AG10803 (cell line): ENCODE measurements at places on chromosomes 13 and 19.

- no peak for DNase-seq
Observed at GRCh38 chr19:51824281-51825005, 29.5 kb downstream of the FPR3 start.

GRCh38 chr19:35217649-35217990, 10.9 kb downstream of the FAM187B start:
- DNase-seq: no peak

DNA sequence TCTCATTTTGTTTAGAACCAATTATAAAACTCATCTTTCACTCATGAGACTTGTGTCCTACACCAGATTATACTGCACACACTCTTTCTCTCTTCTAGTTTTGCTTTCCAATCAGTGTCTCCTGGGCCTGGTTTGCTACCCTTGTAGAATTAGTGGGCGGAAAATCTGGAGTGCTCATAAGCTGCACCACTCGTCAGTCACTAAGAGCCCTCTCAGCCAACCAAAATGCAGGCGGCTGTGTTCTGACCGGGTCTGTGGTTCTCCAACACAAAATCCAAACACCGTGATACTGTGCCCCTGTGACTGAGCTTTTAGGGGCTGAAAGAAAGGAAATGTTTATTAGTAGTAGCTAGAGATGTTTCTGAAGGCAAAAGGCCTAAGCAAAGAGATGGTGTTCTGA, 83.7 kb upstream of the OBI1 start:
- DNase-seq: no peak

DNA sequence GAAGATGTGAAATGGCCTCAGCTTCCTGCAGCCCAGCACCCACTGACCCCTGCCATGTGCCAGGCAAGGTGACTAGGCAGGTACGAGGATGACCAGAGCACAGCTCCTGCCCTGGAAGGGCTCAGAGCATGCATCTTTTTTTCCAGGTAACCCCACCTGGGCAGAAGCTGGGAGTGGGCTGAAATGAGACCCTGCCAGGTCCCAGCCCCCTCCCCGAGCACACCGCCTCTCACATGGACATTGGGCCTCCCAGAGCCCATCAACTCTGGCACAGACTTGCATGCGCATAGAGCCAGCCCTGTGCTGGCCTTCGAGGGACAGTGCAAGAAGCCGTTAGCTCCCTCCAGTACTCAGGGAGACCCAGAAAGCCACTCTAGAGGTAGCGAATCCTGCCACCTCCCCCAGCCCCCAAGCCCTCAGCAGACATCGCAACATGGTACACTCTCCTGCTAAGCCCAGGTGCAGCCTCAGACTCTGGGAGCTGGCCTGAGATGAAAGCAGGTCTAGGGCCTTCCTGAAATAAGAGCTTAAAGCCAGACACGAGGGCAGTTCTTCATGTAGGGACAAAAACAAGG, 8.9 kb upstream of the VSTM2B start:
- DNase-seq: no peak

DNA sequence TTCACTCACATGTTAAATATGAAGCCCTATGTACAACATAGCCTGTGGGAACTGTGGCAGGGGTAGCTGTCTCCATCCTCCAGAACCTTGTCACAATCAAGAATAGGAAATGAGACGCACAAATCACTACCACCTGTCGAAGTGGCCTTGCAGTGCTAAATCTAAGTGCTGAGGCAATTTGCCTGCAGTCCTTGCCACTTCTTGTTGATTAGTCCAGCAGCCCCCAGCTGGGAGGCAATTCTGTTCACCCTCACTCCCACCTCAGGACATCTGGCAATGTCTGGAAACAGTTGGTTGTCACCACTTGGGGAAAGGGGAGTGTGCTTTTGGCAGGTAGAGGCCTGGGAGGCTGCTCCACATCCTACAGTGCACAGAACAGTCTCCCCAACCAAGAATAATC, 10.7 kb downstream of the RFX2 start:
- DNase-seq: no peak

- DNase-seq: no peak
Observed at GRCh38 chr13:59514316-59514715, 649.4 kb downstream of the DIAPH3 start.

GRCh38 chr13:109680930-109681329, 105.5 kb downstream of the IRS2 start:
- no peak for DNase-seq

DNA sequence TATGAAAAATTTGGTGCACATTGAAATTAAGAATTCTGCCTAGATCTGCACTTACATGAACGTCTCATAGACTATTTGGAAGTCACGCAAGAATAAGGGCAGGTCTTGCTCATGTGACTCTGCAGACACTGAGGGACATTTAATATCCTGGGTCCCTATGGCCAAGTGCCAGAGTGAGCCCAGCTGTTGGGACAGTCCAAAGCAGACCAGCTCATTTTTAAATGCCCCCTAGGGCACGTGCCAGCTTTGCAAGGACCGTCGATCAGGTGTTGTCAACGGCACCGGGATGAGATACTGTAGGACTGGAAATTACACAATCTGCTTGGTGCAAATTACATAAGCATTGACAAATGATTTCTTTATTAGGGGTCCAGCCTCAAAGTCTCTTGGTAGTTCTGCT, 293.6 kb downstream of the TEX29 start:
- DNase-seq: no peak

DNA sequence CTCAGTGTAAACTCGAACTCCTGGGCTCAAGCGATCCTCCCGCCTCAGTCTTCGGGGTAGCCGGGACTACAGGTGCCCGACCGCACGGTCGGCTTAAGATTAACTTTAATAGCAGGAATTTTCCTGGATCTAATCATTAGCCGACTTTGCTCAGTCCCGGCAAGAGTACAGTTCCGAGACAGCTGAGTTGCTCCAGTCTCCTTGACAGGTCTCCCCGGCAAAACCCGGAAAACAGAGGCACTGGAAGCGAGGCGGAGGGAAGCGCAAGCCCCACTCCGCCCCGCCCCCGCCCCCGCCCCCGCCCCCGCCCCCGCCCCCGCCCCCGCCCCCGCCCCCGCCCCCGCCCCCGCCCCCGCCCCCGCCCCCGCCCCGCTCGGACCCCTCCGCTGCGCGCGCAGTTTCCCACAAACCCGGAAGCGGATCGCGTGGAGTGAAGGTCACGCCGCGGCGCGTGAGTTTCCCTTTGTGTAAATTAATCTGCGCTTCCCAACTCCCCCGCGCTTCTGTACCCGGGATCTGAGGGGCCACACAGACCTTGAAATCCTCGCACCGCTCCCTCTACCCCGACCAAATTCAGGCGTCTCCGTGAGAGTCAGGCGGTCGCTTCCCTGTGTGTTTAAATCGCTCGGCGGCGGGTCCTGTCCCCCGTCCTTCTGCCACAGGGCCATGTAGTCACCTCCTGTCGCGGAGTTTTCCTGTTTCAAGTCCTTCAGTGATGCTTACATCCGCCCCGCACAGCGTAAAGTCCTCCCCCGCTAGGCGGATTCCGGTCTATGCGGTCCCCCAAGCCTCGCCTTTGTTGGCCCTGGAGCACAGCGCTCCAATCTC, at the start of gene ZNF480:
TSS of gene ZNF480 (plus strand) at position 397 of the 828 bp plus-strand sequence. CDS start 3,244 bp downstream, outside the sequence.
- peak; percentile 74 for DNase-seq

GRCh38 chr19:30888937-30889336, 460.3 kb downstream of the TSHZ3 start:
- no peak for DNase-seq

- no peak for DNase-seq
Observed at GRCh38 chr13:55067946-55068345, 2039.3 kb downstream of the OLFM4 start.

- DNase-seq: no peak
Observed at GRCh38 chr13:102718746-102719145, 23.9 kb upstream of the METTL21C start.

- no peak for DNase-seq
Observed at GRCh38 chr13:97185291-97185690, 36.8 kb upstream of the MBNL2 start.

- DNase-seq: peak; percentile 16
Observed at GRCh38 chr13:106433066-106433465, 102.4 kb downstream of the EFNB2 start.

- DNase-seq: no peak
Observed at GRCh38 chr19:4678881-4679790, 9.0 kb upstream of the MYDGF start.

GRCh38 chr19:43407416-43408005, 7.2 kb upstream of the TEX101 start:
- no peak for DNase-seq

DNA sequence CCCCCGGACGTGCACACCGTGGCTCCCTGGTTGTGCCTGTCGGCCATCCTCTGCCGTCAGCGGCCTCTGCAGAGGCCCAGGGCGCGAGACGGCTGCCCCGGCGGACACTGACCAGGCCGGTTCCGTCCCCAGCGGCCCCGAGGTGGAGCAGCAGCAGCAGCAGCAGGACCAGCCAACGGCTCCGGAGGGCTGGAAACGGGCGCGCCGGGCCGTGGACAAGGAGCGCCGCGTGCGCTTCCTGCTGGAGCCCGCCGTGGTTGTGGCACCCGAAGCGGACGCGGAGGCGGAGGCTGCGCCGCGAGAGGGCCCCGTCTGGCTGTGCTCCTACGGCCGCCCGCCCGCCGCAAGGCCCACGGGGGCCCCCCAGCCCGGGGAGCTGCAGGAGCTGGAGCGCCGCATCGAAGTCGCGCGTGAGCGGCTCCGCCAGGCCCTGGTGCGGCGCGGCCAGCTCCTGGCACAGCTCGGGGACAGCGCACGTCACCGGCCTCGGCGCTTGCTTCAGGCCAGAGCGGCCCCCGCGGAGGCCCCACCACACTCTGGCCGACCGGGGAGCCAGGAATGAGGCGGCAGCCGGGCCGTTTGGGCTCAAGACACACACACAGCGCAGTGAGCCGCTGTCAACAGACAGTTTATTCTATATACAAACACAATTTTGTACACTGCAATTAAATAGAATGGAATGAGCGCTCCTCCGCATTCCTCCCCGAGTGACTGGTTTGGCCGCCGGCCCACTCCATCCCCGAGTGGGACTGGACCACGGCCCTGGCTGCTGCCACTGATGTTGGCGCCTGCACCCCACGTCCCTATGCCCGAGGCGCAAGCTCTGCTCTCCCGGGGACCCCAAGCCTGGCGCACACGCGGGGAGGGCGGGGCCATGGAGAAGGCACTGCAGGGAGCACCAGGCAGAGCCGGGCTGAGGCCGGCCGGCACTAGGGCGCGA, 9.1 kb downstream of the GRIN3B start:
- no peak for DNase-seq

DNA sequence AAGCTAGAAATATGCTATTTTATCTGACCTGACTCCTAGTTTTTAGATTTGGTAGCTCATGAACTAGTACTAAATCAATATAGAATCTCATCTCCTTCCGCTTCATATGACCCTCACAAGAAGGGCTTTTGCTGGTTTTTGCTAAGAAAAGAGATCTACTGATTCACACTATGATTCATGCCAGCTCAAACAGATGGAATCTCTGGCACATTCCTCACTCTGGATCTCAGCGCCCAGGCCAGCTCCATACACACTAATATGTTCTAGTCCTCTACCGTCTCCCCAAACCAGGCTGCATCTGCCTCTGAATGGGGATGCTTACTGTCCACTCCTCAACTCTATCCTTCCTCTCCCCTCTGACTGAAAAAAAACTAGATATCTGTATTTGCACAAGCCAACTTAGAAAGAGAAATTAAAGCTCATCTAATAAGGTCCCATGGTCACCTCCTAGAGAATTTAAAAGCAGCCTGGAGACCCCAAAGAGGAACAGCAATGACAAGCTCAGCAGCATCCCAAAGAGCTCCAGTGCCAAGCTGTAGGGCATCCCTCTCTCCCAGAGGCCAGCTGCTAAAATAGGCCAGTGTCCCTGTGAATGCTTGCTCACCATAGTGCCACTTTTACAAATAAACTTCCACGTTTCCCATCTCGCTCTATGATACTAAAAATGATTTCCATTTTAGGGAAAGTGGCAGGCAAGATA, 74.9 kb downstream of the LHFPL6 start:
- DNase-seq: peak; percentile 93

DNA sequence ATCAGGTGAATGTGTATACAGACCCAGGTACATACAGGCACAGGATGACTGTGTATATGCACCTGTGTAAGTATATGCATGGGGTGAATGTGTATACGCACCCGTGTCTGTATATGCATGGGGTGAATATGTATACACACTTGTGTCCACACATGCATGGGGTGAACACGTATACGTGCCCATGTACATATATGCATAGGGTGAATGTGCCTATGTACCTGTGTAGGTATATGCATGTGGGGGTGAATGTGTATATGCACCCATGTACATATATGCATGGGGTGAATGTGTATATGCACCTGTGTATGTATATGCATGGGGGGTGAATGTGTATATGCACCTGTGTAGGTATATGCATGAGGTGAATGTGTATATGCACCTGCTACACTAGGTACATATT, 6.9 kb upstream of the ANGPTL8 start:
- DNase-seq: no peak

- no peak for DNase-seq
Observed at GRCh38 chr19:12667731-12668302, 1.2 kb downstream of the WDR83 start.

- no peak for DNase-seq
Observed at GRCh38 chr13:48648446-48648845, 5.3 kb upstream of the CYSLTR2 start.

- no peak for DNase-seq
Observed at GRCh38 chr19:50926144-50926543, 14.9 kb upstream of the KLK4 start.

DNA sequence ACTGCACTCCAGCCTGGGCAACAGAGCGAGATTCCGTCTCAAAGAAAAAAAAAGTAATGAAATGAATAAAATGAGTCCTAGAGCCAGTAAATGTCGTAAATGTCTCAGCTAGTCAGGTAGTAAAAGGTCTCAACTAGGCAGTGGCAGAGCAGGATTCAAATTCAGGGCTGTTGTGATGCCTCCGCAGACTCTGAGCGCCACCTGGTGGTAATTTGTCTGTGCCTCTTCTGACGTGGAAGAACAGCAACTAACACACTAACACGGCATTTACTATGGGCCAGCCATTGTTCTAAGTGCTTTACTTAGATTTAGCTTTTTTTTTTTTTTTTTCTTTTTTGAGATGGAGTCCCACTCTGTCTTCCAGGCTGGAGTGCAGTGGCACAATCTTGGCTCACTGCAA, 30.2 kb downstream of the CYP2F1 start:
- peak; percentile 80 for DNase-seq

GRCh38 chr13:28763887-28764286, 45.1 kb upstream of the SLC46A3 start:
- no peak for DNase-seq

GRCh38 chr19:32651729-32652140, 23.2 kb downstream of the ANKRD27 start:
- no peak for DNase-seq

DNA sequence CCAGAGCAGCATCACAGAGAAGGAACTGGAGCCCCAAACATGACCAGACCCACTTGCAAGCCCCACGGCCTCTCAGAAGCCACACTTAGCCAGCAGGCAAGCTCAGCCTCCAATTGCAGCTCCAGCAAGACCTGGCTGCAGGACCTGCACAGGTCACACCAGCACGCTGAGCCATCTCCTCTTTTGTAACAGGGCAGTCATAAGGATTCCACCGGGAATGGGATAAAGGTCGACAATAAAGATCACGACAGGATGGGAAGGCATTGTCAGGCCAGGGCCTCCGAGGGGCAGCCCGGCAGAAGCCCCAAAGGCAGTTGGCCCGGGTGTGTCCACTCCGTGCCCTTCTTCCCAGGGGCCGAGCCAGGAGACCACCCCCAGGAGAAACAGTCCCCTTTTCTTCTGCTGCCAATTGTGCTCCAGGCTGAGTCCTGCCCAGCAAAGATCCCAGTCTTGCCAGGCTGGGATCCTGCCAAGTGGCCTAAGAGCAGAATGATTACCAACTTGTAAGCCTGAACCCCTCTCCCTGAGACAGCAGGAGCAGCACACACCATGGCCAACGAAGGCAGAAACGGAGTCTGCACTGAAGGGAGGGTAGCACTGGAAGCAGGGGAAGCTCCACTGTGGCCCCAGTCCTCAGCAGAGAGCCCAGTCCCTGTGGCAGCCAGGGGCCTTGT, 12.5 kb downstream of the PEPD start:
- DNase-seq: peak; percentile 41

- no peak for DNase-seq
Observed at GRCh38 chr19:55230329-55230728, 1.8 kb upstream of the TMEM86B start.
